Endodermal cell (in vitro differentiated cells): ENCODE measurements at places on chromosomes 2 and 18. TPM values are rescaled to one million over a fixed set of nuclear protein-coding genes. Genes with fewer than 3 reads are reported as not detected.
A peak's percentile ranks its signal among the peaks of the same experiment; 100 is the strongest.

GRCh38 chr18:78884502-78884901, 95.1 kb upstream of the SALL3 start:
- DNase-seq, result peak; percentile 45

The SCN2A gene
- 0.02 to 0.23 TPM (median 0.15 TPM) in 3 replicates for total RNA-seq

- no peak for DNase-seq
These were observed 955.2 kb upstream of the CELF4 start for GRCh38 chr18:38520786-38521185.

The IL1R2 gene
- total RNA-seq, result 0.73 to 1.1 TPM in 2 of 3 replicates, not detected in the other

DNA sequence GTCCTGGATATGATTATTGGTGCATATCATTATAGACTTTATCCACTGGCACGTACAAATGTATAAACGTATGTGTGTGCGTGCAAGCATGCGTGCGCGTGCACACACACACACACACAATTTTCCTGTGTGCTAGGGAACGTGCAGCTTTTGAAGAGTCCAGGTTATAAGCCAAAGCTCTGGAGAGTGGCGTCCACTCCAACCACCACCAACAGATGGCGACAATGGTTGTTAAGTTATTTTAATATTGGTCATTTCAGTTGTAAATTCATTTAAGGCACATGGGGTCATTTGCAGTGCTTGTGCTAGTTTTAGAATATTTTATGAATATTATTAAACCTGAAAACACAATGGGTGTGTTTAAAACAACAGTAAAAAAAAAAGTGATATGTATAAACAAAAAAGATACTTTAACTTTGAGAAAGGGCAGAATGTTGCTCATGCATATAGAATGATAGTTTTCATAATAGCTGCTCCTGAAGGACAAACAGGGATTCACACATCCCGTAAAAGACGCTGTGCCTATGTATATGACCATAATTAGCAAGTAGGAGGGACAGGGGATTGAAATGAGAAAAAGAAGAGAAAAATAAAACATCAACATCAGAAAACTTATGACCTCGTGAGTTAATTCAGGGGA, 124.2 kb upstream of the ITGB6 start:
- DNase-seq, result peak; percentile 74

DNA sequence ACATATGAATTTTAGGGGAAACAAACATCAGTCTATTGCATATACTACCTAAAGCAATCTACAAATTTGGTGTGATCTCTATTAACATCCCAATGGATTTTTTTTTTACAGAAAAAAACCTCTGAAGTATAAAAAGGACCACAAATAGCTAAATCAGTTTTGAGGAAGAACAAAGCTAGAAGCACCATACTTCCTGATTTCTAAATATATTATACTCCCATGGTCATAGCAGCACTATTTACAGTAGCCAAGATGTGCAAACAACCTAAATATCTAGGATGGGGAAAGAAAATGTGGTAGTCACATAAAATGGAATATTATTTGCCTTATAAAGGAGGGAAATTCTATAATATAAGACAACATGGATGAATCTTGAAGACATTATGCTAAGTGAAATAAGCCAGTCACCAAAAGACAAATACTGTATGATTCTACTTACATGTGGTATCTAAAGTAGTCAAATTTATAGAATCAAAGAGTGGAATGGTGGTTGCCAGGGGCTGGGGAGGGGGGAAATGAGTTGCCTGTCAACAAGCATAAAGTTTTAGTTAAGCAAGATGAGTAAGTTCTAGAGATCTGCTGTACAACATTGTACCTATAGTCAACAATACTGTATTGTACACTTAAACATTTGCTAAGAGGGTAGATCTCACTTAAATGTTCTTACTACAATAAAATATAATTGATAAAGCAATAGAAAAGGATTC, 17.6 kb upstream of the CASP8 start:
- DNase-seq, result no peak

DNA sequence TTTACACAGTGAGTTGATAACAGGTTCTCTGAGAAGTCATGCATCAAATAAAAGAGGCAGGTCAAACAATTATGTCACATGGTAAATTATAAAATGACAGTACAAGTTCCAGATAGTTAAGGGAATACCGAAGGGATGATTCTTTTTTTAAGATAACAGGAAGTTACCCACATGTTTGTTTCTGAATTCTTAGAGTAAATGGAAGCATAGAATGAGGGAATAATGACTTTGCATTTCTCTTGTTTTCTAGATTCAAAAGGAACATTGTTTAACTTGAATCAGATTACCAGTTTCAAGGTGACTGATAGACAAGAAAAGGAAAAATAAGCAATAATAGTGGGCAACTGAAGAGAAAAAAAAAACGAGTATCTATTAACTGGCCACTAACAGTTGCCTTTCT, 124.5 kb downstream of the MIB1 start:
- DNase-seq, result no peak

The TMEFF2 gene
- total RNA-seq, result not detected in 3 replicates

GRCh38 chr2:189474526-189474925, 33.3 kb downstream of the WDR75 start:
- no peak for DNase-seq

The REG3A gene
- not detected in 2 replicates for total RNA-seq

The TMEM37 gene
- 9.5 and 12.0 TPM in 2 replicates for total RNA-seq

DNA sequence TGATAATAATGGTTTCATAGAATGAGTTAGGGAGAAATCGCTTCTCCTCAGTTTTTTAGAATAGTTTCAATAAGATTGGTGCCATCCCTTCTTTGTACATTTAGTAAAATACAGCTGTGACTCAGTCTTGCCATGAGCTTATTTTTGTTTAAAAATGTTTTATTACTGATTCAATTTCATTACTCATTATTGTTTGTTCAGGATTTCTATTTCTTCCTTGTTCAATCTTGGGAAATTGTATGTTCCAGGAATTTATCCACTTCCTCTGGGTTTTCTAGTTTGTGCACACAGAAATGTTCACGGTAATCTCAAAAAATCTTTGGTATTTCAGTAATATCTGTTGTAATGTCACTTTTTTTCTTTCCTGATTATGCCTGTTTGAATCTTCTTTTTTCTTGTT, 371.5 kb upstream of the SETBP1 start:
- no peak for DNase-seq
